ENCODE measurements at places on chromosomes 16 and 17.

DNA sequence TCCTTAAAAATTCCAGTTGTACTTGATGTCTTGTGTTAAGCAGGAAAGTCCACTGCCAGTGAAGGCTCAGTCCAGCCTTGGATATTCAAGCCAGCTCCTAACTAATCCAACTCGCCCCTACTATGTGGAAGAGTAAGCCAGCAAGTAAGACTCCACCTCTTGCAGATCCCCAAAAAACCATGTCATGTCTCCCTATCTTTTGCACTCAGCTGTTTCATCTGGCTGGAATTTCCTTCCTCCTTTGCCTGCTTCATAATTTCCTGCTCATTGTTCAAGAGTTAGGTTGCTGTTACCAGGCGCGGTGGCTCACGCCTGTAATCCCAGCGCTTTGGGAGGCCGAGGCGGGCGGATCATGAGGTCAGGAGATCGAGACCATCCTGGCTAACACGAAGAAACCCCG lies 37.8 kb downstream of the RBBP6 start:
- no peak for DNase-seq

GRCh38 chr16:31529937-31530312 lies 2.2 kb downstream of the AHSP start:
- no peak for DNase-seq

DNA sequence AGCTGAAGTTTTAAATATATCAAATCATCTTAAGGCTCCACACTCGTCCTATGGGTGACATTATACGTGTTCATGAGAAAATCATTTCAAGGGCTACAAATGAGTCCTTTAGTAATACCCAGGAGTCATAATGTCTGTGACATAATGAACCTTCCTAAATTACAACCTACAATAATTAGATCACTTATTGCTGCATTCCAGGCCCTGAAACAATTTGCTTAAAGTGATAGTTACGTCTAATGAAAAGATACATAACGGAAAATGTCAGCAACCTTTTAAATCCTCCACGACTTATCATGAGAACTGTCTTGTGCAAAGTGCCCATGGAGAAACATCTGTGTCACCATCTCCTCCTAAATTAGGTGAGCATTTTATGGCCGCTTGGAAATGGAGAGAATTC lies 43.4 kb downstream of the IRX3 start:
- DNase-seq = no peak

GRCh38 chr16:29925105-29925756 lies 795 bp downstream of the KCTD13 start:
- no peak for DNase-seq

DNA sequence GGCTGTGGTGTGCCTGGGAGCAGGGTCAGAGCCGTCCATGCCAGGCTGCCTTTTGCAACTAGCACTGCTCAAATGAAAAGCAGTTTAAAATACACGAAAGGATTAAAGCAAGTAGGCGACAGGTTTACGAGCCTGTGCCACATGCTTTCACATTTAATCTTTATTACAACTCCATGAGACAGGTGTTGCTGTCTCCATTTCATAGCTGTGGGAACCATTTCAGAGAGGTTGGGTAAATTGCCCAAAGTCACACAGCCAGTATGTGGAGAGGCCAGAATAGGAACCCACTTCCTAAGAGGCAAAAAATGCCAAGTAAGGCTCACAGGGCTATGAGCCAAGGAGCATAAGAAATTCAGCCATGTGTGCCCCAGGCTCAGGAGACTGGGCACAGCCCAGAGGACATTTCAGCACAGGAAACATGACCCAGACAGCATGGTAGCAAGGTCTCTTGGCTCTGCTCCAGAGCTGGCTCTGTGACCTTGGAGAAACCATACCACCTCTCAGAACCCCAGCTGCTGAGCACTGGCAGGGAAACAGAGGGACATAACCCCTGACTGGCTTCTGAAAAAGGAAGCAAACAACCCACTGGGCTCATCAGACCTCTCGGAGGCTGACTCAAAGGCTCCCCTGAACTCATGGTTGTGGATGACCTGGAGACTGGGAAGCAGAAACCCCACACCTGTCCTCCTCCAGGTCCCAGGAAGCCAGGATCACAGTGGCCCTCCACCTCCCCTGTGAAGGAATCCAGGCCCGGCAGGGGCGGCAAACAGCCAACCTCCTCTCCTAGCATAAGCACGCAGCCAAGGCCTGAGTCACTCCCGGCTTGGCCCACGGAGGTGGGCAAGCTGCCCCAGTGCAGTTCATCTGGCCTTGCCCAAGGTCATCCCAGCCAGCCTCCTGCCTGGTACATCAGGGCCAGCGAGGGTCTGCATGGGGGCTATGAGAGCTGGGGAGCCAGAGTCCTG lies 40.3 kb upstream of the MRPS23 start:
- no peak for DNase-seq

DNA sequence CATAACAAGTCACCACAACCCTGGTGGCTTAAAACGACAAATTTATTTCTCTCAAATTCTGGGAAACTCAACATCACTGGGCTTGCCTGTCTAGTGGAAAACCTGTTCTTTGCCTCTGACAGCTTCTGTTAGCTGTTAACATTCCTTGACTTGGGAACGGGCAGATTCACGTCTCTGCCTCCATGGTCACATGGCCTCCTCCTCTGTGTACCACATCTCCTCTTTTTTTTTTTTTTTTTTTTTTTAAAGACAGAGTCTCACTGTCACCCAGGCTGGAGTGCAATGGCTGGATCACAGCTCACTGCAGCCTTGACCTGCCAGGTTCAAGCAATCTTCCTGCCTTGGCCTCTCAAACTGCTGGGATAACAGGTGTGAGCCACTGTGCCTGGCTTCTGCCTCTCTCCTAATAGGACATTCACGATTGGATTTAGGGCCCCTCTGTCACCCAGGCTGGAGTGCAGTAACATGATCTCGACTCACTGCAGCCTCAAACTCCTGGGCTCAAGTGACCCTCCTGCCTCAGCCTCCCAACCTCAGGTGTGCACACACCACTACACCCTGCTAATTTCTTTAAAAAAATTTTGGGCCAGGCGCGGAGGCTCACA lies 11.7 kb upstream of the LLGL1 start:
- no peak for DNase-seq

- DNase-seq = peak; percentile 67
Measured at GRCh38 chr17:38870259-38871165, 654 bp downstream of the LASP1 start.

- no peak for DNase-seq
Measured at GRCh38 chr16:21206550-21206949, 4.8 kb downstream of the ZP2 start.

- DNase-seq = no peak
Measured at GRCh38 chr17:41544491-41544892, 16.4 kb upstream of the KRT19 start.

GRCh38 chr17:80365983-80366382 lies 49.0 kb upstream of the ENDOV start:
- no peak for DNase-seq

GRCh38 chr17:45834471-45835396 lies 9.9 kb upstream of the SPPL2C start:
- no peak for DNase-seq

DNA sequence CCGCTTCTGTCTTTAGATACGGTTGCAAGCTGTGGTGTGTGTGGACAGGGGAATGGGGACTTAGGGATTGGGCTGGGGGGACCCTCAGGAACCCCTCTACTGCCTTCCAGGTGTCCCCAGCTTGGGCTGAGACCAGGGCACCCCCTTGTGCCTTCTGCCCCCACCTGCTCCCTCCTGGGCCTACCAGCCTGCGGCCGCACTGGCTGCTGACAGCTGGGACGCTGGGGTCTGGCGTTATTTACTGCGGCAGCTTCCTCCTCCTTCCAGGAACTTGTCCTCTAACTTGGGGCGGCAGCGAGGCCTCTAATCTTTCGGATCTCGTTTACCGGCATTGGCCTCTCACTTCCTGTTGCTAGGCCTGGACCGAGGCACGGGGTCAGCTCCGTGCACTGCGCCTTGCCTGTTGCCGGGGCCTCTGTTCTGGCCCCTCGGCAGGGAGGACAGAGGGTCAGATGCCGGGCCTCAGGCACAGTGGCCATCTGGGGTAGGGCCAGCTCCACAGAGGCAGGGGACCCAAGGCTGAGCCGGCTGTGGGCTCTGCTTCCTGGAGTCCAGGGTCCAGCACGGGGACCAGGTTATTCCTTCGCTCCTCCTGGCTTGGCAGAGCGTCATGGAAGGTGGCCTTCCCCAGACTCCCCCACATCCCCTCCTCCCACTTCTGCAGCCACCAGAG lies 31.8 kb downstream of the TMEM235 start:
- no peak for DNase-seq

DNA sequence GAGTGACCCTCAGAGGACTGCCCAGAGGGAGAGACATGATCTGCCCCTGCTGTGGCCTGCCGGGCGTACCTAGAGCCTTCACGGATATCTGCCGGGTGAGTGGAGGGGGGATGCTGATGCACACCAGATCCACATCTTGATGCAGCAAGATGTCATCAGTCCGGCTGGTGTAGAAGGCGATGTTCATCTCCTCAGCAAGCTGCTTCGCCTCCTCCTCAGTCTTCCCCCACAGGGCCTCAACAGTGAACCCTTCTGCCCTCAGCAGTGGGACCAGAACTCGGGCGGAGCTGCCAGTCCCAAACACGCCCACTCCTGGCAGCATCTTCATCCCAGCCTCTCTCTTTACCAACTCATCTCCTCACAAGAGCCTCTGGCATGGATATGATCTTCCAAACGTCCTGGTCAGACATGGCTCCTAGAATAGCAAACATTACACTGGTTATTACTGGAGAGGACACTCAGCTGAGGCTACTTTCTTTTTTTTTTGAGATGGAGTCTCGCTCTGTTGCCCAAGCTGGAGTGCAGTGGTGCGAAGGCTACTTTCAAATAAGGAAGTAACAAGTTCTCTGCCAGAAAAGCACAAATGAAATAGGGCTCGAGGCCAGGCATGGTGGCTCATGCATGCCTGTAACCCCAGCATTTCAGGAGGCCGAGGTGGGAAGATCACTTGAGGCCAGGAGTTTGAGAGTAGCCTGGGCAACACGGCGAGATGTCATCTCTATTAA lies 18.9 kb downstream of the C16orf86 start:
- DNase-seq = no peak

DNA sequence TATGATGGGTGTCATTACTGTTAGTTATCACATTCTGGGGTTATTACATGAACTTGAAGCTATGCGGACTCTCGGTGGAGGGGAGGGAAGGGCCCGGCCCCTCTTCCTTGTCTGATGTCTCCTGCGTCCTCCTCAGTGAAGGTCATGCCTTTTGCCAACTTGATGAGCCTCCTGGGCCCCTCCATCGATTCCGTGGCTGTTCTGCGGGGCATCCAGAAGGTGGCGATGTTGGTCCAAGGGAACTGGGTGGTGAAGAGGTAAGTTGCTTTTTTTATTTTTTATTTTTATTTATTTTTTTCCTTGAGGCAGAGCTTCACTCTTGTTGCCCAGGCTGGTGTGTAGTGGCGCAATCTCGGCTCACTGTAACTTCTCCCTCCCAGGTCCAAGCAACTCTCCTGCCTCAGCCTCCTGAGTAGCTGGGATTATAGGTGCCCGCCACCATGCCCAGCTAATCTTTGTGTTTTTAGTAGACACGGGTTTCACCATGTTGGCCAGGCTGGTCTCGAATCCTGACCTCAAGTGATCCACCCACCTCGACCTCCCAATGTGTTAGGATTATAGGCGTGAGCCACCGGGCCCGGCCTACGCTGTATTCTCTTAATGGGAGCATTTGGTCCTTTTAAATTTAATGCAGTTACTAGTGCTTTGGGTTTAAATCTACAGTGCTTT lies 21.6 kb downstream of the POLR3E start:
- peak; percentile 20 for DNase-seq

DNA sequence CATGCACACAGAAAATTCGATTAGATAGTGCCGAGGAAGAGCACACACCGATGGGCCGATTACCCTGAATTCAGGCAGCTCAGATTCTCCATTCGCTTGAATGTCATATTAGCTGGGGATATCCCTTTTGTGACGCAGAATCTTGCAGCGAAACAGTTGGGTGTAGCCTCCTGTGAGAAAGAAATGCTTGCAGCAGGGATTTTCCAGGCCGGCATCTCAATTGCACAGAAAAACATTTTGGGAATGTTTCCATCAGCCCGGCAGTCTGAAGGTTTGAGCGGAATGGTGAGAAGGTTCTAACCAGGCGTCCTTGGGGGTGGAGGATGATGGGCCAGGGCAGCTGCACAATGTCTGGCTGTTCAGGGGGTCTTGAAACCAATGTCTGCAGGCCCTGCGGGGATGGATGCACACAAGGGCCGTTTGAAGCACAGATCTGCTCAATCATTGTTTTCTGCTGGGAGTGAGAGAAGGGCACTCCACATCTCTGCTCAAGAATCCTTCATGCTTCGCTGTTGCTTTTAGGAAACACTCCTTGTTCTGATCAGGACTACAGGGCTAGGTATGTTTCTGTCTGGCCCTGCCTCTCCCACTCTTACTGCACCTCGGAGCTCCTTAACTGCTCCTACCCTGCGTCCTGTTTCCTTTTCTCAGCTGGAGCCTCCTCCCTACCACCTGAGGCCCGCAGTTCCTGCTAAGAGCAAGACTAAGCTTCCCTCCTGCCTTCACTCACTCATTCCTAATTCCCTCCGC lies 94.6 kb downstream of the CMIP start:
- DNase-seq = no peak

- no peak for DNase-seq
Measured at GRCh38 chr17:80095844-80096475, 5.4 kb upstream of the GAA start.

GRCh38 chr16:24282141-24282540 lies 26.0 kb downstream of the CACNG3 start:
- DNase-seq = no peak

- no peak for DNase-seq
Measured at GRCh38 chr17:74584292-74585060, 7.6 kb downstream of the CD300LD start.

GRCh38 chr17:7846063-7846735 lies 8.7 kb upstream of the TMEM88 start:
- no peak for DNase-seq

DNA sequence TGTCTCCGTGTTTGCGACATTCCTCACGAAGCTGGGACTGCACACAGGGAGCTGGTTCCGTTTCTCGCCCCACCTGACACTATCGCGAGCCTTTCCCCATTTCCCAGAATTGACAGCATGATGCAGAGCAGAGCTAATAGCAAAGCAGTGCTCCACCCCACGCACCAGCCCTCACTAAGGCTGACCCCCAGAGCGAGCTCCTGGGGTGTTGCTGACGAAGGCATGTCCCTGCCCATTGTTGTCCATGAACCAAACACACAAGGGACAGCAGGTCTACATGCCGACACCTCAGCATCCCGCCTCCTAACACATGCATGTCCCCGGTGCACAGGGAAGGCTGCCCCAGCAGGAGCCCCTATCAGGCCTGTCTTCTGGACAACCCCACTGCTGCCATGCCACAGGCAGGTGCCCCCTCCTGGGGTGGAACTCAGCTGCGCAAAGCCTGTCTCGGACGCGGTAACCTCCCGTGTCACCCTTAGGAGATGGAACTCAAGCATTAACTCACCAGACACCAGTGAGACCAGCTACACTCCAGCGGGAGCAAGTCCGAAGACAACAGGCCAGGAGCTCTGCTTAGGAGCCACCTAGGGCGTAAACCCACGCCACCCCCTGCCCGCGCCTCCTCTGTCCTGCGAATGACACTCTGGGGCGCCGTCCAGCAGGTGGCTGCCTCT lies 16.9 kb upstream of the TRAP1 start:
- no peak for DNase-seq

GRCh38 chr17:17917394-17917793 lies 54.8 kb downstream of the TOM1L2 start:
- no peak for DNase-seq

All from stimulated activated naive CD4-positive, alpha-beta T cell treated with Interleukin-2 at 50 U/mL for 16 hours (primary cell).